Activated CD4-positive, alpha-beta T cell treated with anti-CD3 and anti-CD28 coated beads for 24 hours (primary cell): ENCODE measurements at places on chromosomes 6 and 20.

- no peak for DNase-seq
Observed at GRCh38 chr6:122778302-122778701, 1.2 kb upstream of the FABP7 start.

- DNase-seq = no peak
Observed at GRCh38 chr20:33684533-33685327, 1.5 kb downstream of the E2F1 start.

GRCh38 chr6:157224178-157224950, 99.0 kb downstream of the TMEM242 start:
- DNase-seq = no peak

GRCh38 chr6:39602601-39603519, 122.3 kb downstream of the KIF6 start:
- DNase-seq = no peak

- DNase-seq = no peak
Observed at GRCh38 chr6:52582996-52583395, 6.1 kb upstream of the TRAM2 start.

GRCh38 chr20:62958388-62959100, 6.0 kb downstream of the SLC17A9 start:
- no peak for DNase-seq

DNA sequence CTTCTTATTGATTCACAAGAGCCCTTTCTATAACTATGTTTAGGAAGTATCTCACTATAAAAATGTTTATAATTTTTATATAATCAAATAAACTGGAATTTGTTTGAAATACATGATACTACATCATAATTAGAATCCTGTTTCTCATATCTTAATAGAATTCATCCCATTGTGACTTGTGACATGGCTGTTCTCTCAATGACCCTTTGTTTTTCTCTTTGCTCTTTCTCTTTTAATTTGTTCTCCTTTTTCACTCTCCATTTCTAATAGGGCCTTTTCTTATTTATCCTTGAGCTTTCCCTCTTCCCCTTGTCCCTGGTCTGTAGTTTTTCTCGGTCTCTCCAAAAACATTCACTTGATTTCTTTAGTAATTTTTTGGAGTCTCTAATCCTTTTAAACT, 111.3 kb downstream of the ADGRB3 start:
- no peak for DNase-seq

DNA sequence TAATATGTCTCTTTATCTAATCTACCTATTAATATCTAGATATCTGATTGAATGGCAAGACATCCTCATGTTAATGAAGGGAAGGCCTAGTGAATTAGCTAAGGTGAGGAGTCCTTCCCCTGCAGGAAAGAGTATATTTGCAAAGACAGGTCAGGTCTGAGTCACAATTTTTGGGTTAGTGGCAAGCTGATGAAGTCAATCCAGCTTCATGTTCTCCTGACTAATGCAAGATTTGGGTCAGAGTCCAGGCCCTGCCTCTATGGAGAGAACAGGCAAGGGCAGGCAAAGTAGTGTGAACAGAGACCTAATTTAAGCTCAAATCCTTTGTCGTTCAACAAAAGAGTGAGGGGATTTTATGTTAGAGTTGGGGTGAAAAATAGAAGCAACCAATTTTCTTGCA, 496.7 kb downstream of the BMP2 start:
- no peak for DNase-seq

DNA sequence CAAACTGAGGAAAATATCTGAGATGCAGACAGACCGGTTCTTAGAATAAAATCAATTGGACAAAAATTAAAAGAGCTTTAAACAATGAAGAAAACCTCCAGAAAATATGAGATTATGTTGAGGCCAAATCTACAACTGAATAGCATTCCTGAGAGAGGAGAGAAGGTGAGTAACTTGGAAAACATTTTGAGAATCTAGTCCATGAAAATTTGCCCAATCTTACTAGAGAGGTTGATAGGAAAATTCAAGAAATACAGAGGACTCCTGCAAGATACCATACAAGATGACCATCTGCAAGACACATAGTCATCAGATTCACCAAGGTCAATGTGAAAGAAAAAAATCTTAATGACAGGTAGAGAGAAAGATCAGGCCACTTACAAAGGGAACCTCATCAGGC, 437.7 kb upstream of the ADGRB3 start:
- no peak for DNase-seq

DNA sequence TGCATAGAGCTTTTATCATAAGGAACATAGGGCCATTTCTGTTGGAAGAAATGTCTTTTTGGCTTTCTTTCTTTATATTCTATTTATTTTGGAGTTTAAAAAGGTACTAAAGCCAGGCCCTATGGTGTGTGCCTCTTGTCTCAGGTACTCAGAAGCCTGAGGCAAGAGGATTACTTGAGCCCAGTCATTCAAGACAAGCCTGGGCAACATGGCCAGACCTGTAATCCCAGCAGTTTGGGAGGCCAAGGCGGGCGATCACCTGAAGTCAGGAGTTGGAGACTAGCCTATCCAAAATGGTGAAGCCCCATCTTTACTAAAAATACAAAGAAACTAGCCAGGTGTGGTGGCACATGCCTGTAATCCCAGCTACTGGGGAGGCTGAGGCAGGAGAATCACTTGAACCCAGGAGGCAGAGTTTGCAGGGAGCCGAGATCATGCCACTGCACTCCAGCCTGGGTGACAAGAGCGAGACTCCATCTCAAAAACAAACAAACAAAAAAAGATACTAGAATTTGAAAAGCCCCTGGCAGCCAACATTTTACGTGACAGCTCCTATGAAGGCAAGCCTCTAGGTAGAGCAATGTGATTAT, 80.0 kb downstream of the CBFA2T2 start:
- DNase-seq = no peak

DNA sequence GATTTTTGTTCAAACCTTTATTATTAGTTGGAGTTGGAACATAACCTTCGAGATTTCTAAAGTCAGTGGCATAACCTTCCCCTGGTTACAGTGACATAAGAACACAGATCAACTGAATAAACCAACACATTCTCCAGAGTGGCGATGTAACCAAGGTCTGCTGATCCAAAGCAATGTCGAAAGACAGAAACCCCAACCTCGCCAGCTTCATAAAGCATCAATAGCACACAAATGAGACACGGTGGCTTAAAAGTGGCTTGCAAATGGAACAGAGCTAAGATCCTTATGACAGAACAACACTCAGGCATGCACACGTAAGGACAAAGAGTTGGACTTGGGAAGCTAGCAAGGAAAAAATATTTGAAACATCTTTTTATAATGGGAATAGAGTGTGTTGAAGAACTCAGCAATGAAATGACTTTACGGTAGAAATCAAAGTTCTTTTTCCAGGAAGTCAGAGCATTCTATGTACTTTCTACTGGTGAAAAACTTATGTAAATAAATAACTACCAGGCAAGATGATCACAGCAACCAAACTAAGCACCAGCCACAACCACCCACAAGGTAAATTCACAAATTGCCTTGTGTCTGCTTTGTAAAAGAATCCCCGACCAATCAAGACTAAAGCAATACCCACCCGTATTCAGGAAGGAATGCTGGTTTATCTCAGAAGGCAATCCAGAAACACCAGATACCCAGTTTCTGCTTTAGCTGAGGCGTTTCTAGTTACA, 61.0 kb upstream of the NHSL1 start:
- no peak for DNase-seq

GRCh38 chr6:159089909-159090308, 45.1 kb upstream of the TAGAP start:
- DNase-seq = no peak

GRCh38 chr20:62710886-62711702, 2.5 kb downstream of the NTSR1 start:
- no peak for DNase-seq

DNA sequence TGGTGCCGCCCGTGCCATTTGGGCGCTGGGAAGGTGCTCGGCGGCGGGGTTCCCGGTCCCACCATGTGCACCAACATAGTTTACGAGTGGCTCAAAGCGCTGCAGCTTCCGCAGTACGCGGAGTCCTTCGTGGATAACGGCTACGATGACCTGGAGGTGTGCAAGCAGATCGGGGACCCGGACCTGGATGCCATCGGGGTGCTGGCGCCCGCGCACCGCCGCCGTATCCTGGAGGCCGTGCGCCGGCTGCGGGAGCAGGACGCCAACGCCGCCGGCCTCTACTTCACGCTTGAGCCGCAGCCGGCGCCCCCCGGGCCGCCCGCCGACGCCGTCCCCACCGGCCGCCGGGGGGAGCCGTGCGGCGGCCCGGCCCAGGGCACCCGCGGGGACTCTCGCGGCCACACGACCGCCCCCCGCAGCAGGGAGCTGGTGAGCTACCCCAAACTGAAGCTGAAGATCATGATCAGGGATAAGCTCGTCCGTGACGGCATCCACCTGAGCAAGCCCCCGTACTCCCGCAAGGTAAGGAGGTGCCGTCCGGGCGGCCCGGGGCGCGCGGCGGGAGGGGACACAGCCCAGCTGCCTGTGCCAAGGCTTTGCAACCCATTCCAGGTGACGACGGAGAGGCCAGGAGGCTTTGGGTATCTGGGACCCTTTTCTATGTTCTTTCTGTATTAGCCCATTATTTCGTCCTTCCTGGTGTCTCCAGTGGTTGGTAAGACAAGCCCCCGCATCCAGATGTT, 547 bp downstream of the SAMD5 start:
- no peak for DNase-seq

- no peak for DNase-seq
Observed at GRCh38 chr6:111572216-111572706, 33.4 kb downstream of the TRAF3IP2 start.

GRCh38 chr6:73722318-73723060, 26.5 kb downstream of the CD109 start:
- no peak for DNase-seq

DNA sequence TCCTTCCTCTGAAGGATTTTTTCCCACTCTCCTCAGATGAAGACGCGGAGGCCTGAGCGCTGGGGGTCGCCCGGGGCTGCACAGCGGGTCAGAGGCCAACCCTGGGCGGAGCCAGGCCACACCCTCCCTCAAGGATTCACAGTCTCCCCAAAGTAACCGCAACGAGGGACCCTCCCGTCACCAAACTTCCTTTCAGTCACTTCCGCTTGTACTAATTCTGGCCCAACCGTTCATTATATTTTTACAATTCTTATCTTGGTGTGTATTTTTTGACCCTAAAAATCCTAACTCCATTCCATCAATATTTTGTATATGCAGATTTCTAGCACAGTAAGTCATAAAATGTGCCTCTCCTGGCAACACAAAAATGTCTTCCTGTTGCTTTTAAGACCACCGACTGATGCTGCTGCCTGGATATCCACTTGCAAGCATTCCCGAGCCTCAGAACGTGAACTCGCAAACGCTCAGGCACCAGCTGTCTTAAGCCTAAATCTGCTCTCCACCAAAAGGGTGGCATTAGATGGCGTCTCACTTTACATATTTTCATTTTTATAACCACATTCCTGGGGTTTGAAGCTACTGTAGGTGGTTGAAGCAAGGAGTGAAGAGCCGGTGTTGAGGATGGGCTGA, 128.0 kb downstream of the DLL1 start:
- no peak for DNase-seq
